CD4-positive, alpha-beta T cell treated with Interleukin-4 for 4 hours (primary cell): ENCODE measurements at places on chromosomes 16 and 17.
A peak's percentile ranks its signal among the peaks of the same experiment; 100 is the strongest.

DNA sequence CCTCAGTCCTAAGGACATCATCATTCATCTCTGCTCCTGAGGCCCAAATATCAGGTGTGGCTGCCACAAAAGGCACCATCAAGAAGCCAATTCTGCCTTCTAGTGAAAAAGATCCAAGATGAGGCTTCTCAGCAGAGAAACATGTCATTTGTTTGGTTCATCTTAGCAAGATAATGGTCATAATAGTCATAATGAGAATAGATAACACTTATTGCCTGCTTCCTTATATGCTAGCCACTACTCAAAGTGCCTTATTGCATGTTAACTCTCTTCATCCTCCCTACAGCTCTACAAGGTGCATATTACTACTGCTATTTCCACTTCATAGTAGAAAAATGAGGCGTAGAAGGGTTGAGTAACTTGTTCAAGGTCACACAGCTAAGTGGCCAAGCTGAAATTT lies 45.0 kb upstream of the MRPS23 start:
- no peak for DNase-seq

DNA sequence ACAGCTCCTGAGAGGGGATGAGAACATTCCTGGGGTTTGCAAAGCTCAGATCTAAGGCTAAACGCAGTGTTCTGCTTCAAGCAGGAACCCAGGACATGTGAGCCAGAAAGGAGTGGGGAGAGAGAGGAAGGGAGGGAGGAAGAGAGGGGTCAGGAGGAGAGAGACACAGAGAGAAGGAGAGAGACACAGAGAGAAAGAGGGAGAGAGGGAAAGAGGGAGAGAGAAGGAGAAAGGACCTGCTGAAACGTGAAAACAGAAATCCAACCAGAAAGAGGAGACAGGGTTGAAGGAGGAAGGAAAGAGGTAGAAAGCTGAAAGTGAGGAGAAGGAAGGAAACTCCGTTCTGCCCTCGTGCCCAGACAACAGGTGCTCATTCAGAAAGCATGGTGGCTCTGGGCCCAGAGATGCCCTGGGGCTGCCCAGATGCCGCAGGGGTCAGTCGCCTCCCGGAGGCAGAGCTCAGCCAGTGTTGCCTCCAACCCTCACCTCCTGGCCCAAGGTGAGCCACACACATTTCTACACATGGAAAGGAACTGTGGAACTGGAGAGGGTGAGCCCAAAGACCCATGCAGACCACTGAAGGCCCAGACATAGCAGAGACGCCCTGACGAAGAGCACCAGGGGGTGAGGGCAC lies 49.0 kb upstream of the ENPP7 start:
- DNase-seq = no peak

GRCh38 chr16:10617662-10618420 lies 37.4 kb upstream of the EMP2 start:
- no peak for DNase-seq

GRCh38 chr16:66274335-66275110 lies 92.0 kb upstream of the CDH5 start:
- DNase-seq = peak; percentile 8

- DNase-seq = peak; percentile 6
Measured at GRCh38 chr16:4200000-4200780, 41.7 kb downstream of the SRL start.

- DNase-seq = peak; percentile 65
Measured at GRCh38 chr17:17919169-17920107, 52.8 kb downstream of the TOM1L2 start.

GRCh38 chr17:50149417-50150353 lies 792 bp downstream of the PPP1R9B start:
- peak; percentile 39 for DNase-seq

DNA sequence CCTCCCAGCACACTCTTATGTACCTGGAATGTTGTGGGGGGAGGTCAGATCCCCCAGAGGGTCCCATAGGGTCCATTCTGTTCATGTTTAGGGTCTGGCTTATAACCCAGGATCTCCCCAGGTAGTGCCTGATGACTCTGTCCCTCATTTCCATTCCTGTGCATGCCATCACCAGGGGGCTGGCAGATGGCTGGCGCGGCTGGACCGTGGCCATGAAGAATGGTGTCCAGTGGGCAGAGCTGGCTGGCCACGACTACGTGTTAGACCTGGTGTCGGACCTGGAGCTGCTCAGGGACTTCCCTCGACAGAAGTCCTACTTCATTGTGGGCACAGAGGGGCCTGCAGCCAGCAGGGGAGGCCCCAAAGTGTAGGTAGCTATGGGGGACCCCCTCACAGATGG lies 35.0 kb upstream of the ALKBH5 start:
- DNase-seq = no peak
